ENCODE measurements at places on chromosomes 2 and 18.

- DNase-seq = no peak
Observed at GRCh38 chr2:14081521-14081920, 551.0 kb upstream of the LRATD1 start.

DNA sequence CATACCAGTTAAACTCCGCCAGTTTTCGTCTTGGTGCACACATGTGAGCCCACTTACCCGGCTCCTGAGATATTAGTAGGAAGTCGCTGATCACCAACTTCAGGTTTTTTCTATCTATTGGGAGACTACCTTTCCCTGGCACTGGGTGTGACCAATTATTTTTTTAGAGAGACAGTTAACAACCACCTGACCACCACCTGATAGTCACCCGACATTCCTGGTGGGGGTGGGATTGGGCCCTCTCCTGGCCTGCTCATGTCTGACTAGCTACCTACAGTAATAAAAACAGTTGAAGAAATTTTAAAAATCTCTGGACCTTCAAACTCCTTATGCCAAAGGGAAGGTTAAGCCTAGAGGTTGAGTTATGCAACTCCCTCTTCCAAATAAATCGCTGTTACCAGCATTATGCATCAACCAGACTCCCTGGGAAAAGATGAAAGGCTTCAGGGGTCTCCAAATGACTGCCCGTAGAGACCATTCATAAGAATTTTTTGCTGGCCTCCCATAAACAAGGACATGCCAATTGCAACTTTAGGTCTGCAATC lies 27.8 kb downstream of the CREG2 start:
- DNase-seq = no peak

GRCh38 chr2:143426296-143426695 lies 297.1 kb downstream of the ARHGAP15 start:
- peak; percentile 94 for DNase-seq

DNA sequence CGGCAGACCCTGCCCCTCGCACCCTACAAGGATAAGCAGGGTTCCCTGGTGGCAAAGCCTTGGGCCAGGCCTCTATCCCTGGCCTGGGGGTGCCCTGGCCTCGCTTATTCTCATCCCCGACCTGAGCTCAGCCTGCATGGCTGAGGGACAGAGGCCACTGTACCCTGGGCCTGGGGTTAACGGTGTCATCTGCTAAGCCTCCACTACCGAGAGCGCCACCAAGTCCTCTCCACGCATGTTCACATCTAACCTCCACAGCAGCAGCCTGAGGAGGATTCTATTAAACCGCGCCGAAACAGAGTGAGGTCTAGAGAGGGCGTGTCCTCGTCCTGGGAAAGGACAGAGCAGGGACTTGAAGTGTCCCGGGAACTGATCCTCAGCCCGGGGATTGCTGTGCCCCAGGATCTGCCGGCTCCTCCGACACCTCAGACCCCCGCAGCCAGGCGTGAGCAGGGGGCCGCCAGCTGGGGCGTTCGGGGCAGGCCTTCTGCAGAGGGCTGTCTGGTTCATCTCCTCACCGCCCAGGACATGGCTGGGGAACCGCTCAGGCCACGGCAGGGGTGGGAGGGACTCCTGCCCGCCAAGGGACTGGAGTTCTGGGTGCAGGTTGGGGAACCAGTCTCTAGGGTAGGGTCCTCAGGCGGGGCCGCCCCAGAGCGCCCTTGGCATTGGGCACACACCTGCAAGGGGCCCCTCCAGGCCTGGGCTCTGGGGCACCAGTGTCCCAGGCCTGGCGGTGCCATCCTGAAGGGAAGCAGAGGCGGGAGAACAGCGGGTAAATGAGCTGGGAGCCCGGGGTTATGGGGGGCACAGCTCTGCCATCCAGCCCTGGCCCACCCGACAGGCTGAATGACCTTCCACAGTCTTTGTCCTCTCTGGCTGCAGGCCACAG lies 68.0 kb upstream of the SMAD7 start:
- DNase-seq = no peak

DNA sequence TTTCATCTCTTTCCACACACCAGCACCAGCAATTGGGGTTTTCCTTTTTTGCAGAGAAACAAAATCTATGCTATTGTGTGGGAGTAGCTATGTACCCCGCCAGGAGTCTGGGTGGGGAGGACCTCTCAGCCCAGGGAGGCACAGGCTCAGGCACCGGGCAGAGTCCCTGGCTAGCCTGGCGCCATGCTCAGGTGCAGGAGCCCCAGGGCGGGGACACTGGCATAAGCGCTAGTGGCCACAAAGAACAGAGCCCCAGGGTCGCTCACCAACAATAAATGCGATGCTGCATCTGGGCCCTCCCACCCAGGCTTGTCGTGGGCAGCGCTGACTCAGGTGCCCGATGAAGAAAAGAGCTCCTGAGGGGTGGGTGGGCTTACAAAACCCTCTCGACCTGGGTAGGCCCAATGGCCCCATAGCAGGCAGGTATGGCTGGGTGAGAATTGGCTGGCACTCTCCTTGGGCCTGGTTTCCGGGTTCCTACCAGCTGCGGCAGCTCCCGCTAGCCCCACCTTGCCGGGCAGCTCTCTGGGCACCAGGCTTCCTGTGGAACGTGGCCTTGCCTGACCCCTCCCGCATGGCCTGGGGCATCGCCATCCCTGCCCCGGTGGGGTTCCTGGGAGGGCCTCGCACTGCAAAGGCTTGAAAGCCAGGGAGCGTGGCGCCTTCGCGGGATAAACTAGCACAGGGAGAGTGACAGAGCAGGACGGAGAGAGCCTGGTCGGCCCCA lies 31.8 kb upstream of the COL6A3 start:
- no peak for DNase-seq

GRCh38 chr2:217152831-217153230 lies 293.0 kb upstream of the TNP1 start:
- no peak for DNase-seq

- DNase-seq = peak; percentile 29
Observed at GRCh38 chr18:22710673-22711191, 222.4 kb upstream of the RBBP8 start.

DNA sequence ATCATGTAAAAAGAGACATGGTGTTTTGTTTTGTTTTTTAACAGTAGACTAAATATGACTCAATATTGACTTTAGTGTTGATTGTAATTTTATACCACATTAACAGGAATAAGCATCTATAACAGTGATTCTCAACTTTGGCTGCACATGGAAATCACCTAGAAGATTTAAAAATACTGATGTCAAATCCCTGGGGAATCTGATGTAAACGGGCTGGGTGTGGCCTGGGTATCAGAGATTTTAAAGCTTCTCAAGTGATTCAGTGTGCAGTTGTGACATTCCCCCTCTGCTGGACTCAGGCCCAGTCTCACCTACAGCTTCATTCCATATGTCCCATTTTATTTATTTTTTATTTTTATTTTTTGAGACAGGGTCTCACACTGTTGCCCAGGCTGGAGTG lies 82.8 kb upstream of the ATP8B1 start:
- DNase-seq = no peak

DNA sequence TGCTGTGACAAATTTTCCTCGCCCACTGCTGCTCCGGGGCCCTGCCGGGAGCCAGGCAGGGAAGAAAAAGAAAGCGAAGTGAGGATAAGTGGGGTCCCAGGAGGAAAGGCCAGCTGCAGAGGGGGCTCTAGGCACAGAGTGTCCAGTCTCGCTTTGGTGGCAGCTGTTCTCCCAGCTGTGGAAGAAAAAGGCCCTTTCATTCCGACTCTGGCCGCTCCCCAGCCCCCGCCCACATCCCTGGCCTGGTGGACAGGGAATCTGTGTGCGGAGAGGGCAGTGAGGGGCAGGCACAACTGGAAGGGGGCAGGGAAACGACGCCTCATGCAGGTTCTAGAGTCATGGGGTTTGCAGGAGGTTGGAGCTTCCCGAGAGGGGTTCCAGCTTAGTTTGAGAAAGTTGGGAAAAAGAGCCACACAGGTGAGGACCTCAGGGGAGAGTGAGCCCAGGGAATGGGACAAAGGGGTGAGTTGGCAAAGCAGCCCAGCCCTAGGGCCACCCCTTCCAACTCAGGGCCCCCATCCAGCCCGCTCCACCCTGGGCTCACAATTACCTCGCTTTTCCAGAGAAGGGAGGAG lies 1.8 kb downstream of the RTKN start:
- peak; percentile 81 for DNase-seq

GRCh38 chr2:240884221-240884620 lies 11.7 kb downstream of the MAB21L4 start:
- no peak for DNase-seq

DNA sequence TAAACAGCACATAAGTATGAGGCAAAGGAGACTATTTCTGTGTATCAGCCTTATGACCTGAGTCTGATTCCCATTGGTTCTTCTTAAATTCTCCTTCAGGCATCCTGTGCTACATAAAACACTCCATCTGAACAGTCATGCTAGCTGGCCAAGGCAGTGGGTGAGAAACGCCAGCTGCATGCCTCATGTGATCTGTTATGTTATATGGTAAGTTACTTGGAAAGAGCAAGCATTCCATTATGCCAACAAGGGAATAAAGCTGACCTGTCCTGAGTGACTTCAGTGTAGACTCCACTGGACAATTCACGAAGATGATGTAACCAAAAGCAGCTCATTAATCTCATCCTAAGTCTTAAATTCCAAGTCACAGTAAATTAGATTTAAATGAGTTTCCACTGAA lies 216.5 kb upstream of the FN1 start:
- DNase-seq = peak; percentile 85

- DNase-seq = peak; percentile 44
Observed at GRCh38 chr2:43038034-43038695, 188.2 kb downstream of the ZFP36L2 start.
